AG10803 (cell line): ENCODE measurements at places on chromosomes 11 and 22.

DNA sequence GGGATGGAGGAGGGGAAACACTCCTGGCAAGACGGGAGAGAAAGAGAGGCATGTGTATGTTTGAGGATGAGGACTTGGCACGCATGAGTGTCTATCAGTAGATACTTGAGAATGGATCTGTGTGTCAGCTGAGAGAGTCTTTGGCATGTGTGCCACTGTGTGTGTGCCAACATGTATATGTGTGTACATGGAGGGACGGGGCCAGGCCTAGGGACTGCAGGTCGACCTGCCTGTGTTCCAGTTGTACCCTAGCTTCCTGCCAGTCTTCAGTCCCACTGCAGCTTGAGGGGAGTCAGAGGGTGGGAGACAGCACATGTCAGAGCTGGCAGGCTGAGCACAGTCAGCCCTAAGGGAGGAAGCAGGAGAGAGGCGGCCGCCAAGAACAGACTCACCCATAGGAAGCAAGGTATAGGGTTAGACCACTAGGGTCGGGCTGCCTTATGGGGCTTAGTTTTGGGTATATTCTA is 5.6 kb downstream of the CLCF1 start:
- no peak for DNase-seq

GRCh38 chr11:6405052-6405667 is 13.7 kb downstream of the APBB1 start:
- DNase-seq, result no peak

- peak; percentile 92 for DNase-seq
Observed at GRCh38 chr11:75966537-75967287, 151.7 kb downstream of the UVRAG start.

GRCh38 chr11:46588131-46588530 is 5.7 kb downstream of the AMBRA1 start:
- no peak for DNase-seq

- no peak for DNase-seq
Observed at GRCh38 chr22:47452184-47452583, 689.7 kb downstream of the TBC1D22A start.

GRCh38 chr11:117005758-117006157 is 92.5 kb downstream of the SIK3 start:
- DNase-seq, result no peak

- DNase-seq, result no peak
Observed at GRCh38 chr22:41410311-41410751, 28.6 kb downstream of the TEF start.

DNA sequence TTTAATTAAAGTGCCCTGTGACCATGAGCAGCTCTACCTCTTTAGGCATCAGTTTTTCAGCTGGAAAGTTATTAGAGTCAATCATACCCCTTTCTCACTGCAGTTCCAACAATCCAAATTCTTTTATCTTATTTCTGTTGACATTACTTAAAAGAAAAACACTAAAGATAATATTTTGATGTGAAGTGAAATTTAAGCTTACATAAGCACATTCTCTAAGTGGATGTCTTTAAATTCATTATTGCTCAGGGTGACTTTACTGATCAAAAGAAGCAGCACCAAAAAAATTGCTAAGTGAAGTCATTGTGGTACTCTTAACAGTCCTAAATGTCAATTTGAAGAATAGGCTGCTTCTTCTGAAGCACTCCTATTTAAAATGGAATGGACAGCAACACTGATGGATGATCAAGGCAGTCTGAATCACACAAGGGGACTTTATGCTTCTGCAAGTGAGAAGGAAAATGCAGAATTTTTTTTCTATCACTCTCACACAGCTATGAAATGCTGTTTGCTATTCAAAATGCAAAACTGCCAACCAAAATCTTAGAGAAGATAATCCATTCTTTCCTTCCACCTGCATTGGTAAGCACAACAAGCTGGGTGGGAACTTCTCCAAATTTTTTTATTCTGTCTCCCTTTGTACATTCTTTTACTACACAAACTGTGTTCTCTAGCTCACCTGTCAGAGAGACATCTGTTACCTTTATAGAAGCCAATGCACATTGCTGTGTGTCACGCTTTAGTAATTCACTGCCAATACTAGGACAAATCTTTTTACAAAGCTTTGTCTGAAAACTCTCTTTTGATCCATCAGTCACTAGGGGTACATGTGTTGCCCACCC is 179.9 kb downstream of the GRIA4 start:
- no peak for DNase-seq

DNA sequence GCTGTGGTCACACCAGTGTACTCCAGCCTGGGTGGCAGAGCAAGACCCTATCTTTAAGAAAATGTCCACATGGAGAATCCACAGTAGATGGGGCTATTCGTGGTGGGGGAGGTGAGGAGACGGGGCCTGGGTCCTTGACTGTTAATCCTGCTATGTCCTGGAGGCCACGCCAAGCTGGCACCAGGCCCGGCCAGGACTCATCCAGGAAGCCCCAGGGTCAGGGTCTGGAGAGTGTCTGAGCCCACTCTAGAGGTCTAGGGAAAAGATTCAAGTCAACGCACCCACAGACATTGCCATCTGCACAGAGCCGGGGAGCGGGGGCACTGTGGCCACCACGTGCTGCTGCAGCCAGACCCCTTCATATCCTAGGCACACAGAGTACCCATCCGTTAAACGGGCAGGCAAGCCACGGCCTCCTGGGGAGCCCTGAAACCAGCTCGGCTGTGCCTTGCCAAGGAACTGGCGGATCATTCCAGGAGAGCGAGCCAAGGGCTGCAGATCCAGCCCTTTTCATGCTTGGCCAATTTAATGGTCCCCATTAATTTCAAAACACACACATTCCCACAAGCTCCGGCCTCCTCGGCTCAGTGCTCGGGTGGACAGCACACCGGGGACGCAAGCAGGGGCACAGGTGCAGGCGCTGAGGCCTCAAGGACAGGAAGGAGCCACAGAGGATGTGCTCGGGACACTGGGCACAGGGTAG is 24.7 kb downstream of the MACROD1 start:
- peak; percentile 9 for DNase-seq

DNA sequence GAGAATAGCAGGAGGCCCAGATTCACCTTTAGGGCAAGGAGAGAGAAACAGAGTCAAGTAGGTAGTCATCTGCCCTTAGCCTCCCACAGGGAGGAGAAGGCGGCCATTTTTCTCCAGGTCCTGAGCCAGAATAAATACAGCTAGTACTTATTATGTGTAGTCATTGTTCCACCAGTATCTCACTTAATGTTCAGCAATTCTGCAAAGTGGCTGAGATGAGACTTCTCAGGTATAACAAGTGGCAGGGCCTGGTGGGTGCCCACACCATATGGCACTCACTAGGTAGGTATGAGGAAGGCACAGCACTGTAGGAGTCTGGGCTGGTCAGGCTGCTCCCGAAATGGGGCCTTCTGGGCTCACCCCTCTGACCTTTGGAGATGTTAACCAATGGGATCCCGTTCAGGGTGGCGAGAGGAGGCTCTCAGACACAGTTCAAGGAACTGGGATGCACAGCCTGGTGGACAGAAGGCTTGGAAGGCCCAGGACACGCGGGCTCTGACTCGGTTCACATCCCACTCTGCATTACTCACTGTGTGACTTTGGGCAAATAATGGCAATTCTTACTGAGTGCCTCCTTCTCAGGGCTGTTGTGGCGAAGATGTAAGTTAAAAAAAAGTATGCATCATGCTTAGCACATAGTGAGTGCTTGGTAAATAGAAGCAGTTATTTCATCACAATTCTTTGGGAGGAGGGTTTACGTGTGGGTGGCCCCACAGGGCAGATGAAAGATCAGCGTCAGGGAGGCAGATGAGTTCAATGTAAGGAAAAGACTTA is 25.1 kb downstream of the RTN4RL2 start:
- DNase-seq, result no peak

DNA sequence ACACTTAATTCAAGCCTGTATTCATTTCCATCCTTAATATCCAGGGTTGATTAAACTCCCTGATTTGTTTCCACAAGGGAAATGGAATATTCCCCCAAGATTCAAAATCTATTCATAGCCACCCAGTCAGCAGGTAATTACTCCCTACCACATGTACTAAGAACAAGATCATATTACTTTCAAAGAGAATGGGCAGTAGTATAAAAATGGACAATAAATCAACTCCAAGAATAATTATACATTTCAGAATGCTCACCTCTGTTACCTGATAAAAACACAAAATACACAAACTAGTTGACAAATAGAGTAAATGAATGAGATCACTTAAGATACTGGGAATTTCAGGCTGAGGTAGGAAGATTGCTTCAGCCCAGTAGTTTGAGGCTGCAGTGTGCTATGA is 8.5 kb upstream of the FEZ1 start:
- no peak for DNase-seq
